ENCODE measurements at places on chromosomes 7 and 10.

DNA sequence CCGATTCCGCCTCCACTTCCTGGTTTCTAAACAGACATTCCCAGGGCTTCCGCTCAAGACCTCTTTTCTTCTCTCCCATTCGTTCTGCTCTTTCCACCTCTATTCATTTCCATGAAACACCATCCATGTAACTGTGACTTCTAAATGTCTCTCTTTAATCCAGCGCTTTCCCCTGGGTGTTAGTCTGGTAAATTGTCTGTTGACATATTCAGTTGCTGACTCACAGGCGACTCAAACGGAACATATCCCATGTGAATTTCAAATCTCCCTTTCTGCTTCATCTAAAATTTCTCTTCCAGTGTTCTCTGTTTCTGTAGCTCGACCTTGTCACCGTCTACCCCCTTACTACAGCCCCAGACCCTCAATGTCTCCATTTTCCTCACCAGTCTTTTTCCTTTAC is 119.1 kb downstream of the PFKFB3 start:
- DNase-seq: no peak

GRCh38 chr7:135316648-135317313 is 83.1 kb downstream of the STRA8 start:
- DNase-seq: no peak

- DNase-seq: no peak
Measured at GRCh38 chr10:114566064-114566463, 92.0 kb downstream of the ABLIM1 start.

DNA sequence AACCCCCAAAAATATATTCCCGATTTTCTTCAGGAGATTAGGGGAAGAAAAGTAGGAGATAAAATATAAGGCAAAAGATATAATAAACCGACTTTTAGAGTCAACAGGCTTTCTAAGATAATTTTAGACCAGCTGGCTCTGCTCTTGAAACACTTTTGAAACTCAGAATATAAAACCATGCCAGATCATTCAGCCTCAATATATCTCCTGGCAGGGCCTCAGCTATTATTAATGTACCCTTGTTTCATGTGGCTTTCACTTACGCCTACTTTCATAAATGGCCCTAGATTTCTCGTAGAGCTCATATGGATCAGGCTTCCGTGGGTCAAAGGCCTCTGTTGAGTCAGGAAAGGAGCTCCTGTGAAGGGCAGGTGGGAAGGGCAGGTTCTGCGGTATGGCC is 396.0 kb downstream of the PHTF2 start:
- DNase-seq: no peak

GRCh38 chr7:42348071-42348470 is 111.1 kb upstream of the GLI3 start:
- DNase-seq: no peak

DNA sequence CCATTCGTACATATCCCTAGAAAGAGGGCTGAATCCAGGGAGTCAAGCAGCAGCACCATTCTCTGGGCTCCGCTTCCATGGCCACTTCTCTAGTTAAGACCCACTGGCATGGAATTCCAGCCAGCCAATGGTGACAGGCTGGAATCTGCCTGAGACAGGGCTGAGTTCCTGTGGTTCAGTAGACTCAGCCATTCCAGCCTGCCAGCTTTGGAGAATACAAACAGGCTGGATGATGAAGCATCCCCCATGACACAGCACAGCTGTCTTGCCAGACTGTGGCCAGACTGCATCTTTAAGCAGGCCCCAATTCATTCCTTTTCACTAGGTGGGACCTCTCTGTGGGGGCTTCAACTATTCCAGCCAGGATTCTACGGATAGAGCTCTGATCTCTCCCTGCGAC is 329.6 kb downstream of the XPNPEP1 start:
- DNase-seq: no peak

DNA sequence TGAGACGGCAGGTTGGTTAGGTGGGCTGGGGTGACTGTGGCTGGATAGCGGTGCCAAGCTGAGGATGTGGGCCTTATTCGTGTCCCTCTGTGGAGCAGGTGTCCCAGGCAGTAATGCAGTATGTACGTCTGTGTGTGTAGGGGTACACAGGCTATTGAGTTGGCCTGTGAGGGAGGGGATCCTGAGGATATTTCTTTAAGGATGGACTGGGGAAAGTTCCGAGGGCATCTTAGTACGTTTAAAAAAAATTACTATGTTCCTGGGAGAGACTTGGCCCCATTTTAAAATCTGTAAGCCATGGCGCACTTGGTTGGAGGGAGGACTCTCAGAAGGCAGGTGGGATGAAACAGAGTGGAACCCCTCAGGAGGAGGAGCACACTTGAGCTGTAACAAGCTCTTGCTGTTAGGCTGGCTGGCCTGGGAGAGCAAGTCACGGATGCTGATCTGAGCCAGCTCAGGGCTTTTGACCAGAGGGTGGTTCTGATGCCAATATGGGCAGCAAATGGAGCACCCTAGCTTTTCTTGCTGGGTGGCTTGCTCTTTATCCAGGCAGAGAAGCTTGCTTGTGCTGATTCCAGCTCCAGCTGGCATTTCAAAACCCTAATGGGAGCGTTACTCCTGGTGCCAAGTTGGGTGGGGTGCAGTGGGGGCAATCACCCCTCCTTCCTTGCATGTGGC is 765 bp downstream of the WBP1L start:
- DNase-seq: peak; percentile 16

GRCh38 chr7:25978466-25978865 is 173.5 kb upstream of the NFE2L3 start:
- DNase-seq: no peak

DNA sequence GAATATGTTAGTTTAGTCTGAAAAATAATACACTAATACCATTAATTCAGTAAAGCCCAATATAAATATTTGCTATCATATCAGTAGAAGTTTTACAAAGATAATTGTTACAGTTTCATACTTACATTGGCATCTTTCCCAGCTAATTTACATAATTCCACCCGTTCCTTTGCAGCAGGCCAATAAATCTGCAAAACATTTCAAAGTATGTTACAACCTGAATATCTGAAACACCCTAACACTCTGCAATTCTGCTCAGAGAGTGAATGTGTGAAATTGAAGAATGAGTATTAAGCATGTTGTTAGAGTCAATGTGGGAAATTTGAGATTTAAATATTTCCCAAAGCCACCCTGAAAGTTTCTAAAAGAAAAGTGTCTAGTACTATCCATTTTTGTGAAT is 105.5 kb downstream of the SEMA3D start:
- DNase-seq: no peak

GRCh38 chr7:104642560-104642959 is 314.2 kb downstream of the LHFPL3 start:
- DNase-seq: no peak

DNA sequence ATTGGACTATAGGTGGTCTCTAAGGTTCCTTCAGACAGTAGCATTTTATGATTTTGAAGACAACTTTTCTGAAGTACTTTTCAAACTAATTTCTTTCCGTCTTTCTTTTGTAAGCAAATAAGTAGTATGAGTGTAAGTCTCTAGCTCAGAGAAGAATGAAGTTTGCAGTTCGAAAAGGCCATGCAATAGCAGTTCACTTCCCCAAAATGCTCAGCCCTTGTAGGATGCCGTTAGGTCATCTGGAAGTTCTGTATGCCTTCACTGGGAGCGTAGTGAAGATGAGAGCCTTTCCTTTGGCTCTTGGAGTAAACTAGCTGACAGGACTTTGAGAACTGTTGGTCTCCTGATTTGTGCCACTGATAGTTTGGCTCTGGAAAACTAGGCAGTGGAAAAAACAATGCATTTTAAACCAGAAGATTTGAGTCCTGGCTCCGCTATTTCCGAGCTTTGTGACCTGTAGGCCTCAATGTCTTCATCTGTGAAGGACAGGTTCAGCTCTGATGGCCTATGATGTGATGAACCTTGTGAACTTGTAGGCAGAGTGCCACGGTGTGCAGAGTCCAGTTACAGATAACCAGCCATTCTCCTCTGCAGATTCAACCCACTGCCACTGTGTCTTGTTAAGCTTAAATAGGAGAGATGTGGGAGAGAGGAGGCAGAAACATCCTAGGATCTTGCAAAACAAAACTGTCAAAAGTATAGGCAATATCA is 18.8 kb downstream of the SGPL1 start:
- DNase-seq: no peak

- no peak for DNase-seq
Measured at GRCh38 chr10:22219308-22219707, 1.5 kb upstream of the EBLN1 start.

DNA sequence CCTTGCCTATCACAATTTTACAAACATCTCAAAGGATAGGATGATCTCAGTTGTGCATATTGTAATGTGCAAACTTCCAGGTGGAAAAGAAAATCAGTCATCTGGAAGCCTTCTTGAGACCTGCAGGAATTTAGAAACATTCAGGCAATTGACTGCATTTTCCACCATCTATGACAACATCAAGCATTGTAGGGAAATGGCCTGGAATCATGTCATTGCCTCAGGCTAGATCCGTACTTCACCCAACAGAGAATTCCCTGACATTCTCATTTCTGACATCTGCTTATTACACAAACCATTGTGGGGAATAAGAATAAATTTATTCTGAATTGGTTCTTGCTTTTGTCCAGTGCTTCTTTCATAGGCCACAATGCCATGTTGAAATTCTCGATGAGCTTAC is 124.9 kb upstream of the NPVF start:
- no peak for DNase-seq

DNA sequence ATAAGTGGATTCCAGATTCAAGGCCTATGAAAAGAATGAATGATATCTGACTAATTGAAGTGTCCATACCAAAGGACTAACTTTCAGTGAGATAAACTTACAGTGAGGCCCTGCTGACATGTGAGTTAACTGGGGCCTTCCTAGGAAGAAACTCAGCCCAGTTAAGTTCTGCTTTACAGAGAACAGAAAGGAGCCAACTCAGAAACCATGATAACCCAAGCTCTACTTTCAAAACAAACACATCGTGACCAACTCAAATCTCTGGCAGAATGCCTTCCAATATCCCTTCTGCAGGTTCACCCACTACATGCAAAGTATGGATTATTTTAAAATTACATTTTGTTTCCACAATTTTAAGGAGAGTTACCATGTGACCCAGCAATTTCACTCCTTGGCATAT is 75.8 kb upstream of the MRLN start:
- no peak for DNase-seq

- no peak for DNase-seq
Measured at GRCh38 chr10:101182936-101183335, 46.3 kb downstream of the LBX1 start.

DNA sequence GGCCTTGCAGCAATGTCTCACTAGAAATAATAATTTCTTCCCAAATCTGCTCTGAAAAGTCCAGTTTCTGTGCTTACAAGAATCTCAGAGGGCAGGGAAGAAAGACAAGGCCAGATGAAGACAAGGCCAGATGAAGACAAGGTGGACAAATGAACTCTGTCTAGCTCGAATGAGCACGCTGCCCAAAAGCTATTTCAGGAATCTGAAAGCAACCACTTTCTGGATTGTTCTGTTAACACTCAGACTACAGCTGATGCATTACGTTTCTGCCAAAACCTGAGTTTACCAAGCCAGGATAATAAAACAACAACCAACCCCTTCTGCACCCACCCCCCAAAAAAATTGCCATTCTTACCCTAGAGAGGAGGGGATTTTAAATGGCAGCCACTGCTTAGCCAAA is 1073.6 kb downstream of the SORCS3 start:
- DNase-seq: no peak

GRCh38 chr7:36546331-36546730 is 156.7 kb downstream of the ANLN start:
- no peak for DNase-seq

DNA sequence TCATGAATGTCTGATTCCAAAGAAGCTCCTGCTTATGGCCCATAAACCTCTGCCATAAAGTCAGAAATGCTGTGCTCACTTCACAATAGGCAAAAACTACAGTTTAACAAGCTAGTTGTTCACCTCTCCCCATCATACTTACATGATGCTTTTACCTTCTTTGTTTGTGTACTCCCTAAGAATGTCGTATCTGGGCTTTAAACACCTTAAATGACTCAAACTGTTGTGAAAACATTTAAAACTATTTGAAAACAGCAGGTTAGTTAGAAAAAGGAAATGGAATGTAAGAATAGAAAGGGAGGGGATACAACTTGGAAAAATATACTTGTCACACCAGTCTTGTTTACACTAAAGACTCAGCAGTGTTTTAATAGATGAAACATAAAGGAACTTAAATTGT is 128.2 kb upstream of the AGR3 start:
- no peak for DNase-seq

DNA sequence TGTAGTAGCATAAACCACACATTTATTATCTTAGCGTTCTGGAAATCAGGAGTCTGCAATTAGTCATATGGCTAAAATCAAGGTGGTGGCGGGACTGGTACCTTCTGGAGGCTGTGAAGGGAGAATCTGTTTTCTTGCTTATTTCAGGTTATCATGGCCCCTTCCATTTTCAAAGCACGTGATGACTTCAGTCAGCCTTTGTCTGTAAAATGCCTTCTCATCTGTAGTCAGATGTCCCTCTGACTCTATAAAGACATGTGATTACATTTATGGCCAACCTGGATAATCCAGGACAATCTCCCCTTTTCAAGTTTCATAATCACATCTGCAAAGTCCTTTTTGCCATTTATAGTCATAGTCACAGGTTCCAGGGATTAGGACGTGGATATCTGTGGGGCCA is 15.5 kb upstream of the ZNF248 start:
- no peak for DNase-seq

GRCh38 chr10:79021948-79022499 is 46.7 kb upstream of the ZMIZ1 start:
- no peak for DNase-seq

DNA sequence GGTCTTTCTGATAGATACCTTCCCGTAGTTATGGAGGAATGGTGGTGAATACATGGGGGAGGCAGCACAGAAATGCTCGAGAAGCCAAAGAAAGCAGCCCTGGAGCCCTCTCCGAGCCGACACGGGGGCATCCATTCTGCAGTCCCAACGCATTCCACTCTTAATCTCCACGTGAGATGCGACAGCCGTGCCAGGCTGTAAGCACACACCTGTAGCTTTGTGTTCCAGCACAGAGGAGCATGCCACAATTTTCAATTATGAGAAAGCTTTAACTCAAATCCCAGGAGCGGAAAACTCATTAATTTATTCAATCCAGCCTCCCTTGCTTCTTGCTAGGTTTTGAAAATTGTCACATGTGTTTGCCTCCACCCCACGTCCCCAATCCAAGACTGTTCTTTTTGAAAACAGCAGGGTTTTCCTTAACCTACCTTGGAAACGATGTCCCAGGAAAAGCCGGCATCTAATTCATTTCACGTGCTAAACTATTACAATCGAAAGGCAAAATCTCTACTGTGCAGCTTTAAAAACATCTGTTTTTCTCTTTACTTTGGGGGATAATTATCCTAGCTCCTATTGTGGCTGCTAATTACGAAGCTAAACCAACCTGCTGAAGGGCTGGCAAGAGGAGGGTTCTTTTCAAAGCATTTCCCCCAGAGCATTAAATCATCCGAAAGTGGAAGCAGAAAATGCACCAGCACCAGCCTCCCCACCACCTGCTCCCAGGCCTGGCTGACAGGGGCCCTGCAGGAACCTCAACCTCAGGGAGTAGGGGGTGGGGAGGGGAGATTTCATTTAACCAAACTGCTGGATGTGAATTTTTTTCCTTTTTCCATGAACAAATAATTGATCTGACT is 56.0 kb upstream of the CHST15 start:
- no peak for DNase-seq
